ENCODE measurements at places on chromosomes 1 and 21.
A peak's percentile ranks its signal among the peaks of the same experiment; 100 is the strongest.

GRCh38 chr1:151266315-151266714 is 11.8 kb downstream of the PSMD4 start:
- DNase-seq = no peak

DNA sequence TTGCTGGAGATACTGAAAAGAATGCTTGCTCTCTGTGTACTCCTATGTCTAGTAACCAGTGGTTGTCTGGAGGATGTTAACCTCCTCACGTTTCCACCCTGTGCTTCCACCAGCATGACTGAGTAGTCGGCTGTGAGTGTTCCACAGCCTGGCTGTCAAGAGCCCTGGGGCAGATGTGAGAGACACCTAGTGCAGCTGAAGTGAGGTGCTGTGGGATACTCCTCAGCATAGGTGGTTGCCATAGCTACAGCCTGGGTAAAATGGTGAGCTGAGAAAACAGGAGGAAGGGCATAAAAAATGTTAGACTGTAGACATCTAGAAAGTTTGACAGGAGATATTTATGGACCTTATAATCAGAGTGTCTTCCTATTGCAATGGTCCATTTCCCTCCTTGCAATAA is 15.8 kb downstream of the IVL start:
- DNase-seq = no peak

GRCh38 chr1:167252986-167253385 is 32.3 kb downstream of the POU2F1 start:
- no peak for DNase-seq

DNA sequence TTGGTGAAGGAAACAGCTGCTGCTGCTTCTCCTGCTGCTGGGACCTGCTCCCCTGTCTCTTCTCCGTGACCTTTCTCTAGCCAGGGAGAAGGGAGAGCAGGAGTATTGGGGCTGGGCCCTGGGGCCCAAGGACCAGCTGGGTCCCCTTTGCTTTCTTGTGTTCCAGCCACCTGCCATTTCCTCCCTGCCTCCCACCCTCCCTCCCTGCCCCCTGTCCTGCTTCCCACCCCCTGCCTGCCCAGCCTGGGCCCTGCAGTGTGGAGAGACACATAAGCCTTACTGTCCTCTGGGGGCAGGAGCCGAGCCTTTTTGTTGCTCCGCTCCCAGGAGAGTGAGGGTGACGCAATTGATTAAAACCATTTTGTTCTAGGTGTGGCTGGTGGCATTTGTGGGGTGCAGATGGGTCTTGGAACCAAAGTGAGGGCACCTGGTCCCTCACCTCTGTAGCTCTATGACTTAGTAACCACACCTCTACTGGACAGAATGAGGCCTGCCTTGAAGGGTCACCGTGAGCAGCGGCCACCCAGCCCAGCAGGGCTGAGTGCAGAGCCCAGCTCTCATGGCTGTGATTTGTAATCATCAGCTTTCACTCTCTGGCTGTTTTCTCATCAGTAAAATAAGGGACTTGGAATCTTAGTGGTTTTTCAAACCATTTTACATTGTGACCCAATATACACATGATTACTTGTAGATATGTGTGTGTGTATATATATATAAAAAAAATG is 13.9 kb upstream of the TMEM222 start:
- DNase-seq = no peak

DNA sequence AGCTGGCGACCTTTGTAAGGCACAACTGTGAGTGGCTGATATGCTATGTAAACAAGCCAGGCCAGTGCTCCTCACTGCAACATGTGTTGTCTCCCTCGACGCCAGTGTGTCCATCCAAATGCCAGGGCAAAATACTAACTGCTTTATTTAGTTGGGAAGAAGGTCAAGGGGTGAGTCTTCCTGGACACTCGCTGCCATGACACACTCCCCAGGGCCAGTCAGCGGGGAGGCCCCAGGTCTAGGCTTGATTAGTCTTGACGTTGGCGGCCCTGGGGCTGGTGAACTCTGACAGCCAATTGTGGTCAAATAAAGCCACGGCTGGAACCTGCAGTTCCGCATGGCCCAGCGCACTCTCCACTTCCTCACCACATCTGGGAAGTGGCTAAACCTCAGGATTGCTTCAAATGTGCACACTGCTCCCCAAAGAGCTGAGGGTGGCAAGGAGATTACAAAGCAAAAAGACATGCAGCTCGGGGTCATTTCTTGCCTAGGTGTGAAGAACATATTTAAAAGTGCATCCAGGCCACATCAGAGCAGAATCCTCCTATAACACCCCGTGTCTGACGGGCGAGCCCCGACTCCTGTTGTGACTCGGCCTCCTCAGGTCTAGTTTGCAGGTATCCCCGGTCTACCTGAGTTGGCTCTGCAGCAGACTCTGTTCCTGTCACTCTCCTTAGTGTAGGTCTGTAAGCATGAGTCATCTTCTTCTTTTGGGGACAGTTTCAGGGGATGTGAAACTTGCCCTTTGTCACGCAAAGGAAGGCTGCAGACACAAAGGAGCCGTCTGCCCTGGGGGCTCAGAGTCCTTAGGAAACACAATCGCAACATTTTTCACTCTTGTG is 183.5 kb downstream of the RUNX1 start:
- DNase-seq = peak; percentile 38

DNA sequence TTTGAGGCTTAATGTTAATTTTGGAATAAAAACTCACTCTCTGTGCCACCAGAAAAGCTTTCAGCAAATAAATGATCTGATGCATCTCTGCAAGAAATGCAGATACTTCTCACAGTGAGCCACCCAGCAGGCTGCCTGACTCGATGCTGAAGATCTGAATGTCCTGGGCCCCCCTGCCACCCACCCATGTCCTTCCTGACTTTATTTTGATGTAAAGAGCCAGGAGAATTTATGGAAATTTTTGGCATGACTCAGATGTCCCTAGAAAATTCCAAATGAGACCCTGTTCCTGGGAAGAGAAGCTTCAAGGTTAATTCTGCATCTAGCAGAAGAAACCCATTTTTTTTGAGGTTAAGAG is 62.8 kb upstream of the COA6 start:
- DNase-seq = no peak

GRCh38 chr1:71014178-71014579 is 33.4 kb downstream of the PTGER3 start:
- no peak for DNase-seq

DNA sequence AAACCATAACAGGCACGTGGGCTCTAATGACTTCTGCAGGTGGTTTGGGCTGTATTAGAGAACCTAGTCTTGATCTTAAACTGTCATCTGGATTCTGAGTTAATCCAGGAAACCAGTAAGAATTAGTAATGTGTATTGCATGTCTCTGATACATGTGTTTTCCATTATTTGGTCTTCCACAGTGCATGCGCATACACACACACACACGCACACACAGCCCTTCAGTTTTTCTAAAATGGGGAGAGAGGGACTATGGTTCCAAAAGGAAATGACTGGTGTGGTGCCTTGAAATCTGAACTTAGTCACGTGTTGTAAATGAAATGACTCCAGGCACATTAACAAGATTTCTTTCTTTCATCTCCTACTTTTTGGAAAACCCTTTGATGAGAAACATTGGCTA is 67.6 kb downstream of the OLFML2B start:
- DNase-seq = no peak

DNA sequence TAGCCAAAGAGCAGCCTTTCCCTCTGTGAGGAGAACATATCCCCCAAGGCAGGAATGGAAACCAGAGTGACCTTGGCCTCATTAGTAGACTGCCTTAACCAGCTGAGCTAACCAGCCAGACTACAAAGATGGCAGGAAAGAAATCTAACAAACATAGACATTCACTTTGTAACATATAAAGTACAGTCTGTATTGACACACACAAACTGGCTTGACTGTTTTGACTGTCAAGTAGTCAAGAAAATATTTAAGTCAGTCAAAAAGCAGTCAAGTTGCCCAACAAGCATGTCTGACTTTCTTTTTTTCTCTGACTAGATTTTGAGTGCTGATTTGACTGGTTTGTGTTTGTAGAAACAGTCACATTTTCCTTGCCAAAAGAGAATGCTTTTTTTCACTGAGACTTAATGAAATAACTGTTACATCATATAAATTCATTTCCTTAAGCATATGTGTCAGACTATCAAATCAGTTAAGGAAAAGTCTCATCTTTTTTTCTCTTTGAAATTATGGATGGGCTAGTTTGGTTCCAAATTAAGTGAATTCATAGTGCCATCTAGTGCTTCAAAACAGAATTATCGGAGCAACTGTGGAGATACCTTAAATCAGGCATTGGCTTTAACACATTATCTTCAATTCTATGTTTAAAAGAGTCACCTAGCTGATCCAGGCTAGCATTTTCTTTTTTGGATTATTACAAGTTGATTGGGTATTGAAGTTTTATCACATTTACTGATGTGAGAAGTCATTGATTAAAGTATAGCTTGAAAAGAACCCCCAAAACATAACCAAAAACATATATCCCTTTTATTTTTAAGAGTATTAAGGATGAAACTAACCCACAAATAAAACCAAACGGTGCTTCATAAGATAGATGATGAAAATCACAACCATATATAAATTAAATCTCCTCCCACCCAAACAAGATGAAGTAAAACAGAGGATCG is 75.0 kb downstream of the ATP6V1G3 start:
- DNase-seq = peak; percentile 60

GRCh38 chr1:236282425-236282716 is 613 bp upstream of the ERO1B start:
- DNase-seq = no peak

DNA sequence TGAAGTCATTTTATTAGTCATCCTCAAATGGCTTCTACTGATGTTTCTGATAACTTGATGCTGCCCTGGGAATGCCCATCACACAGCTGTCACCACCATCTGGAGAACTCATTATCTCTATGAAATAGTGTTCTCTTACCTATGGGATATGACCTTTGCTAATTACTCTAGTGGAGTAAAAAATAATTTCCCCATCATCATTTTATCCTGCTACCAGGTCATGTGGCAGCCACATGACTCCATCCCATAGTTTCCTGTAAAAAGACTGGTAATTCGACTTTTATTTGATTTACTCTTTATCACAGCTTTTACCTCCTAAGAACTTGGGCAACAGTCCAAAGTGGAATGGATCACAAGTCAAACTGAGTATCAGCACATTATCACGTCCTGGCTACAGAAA is 76.1 kb upstream of the USP25 start:
- DNase-seq = no peak

GRCh38 chr1:165824269-165824643 is 3.2 kb upstream of the UCK2 start:
- no peak for DNase-seq

GRCh38 chr1:30909365-30910068 is 959 bp upstream of the SDC3 start:
- no peak for DNase-seq

DNA sequence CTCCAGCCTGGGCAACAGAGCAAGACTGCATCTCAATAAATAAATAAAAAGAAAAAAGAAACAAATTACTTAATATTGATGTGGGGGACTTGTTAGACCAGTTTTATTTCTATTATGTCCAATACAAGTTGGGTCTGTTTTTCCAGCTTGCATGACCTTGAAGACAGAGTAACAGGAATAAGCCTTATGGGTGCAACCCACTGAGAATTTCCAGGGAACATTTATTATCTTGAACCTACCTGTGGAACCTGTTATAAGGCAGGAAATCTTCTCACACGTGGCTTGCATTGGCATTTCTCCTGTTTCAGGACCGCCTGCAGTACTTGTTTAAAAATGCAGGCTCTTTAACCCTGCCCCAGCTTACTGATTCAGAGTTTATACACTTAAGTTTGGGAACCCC is 64.0 kb downstream of the ZBTB17 start:
- no peak for DNase-seq

DNA sequence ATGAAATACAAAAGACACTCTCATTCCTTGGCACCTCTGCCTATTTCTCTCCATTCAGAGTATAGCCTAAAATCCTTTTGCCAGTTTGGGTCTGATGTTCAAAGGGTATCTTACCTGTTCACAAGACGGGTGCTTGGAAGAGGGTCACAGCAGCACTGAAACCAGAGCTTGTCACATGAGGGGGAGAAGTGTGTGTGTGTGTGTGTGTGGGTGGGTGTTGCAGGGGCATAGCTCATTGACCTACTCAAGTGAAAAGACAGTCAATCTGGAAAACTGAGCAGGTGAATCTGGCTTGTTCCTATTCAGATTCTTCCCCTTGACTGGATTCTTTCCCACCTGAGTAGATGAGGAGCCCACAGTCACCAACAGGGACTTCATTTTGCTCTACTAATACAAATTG is 63.9 kb downstream of the KCTD3 start:
- DNase-seq = no peak

- DNase-seq = peak; percentile 11
Measured at GRCh38 chr1:239587066-239587465, 200.7 kb downstream of the CHRM3 start.

DNA sequence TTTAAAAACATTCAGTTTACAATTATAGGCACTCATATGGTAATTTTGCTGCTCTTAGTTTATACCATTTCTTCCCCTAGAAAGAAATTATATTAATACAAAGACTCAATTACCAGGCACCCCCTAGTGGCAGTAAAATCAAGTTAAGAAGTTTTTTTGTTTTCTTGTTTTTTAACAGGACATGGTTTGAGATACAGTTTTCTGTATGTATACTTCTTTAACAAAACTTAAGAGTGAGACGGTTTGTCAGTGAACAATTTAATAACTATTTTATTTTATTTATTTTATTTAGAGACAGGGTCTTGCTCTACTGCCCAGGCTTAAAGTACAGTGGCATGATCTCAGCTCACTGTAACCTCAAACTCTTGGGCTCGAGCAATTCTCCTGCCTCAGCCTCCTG is 224.6 kb downstream of the FAF1 start:
- DNase-seq = peak; percentile 6

DNA sequence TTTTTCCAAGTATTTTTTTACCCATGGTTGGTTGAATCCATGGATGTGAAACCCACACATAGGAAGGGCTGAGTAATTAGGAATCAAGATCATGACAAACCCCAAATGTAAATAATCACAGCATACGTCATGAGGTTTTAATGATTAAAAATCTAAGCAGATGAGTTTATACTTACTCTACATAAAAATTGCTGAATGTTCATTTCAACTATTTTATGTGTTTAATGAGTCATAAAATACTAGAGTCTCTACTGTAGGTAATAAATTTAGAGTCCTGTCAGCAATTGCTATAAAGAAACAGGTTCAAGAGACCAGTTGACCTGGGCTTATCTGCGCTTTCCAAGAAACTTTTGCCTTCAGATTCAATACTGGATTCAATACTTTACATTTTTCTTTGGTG is 18.2 kb downstream of the CTH start:
- no peak for DNase-seq

GRCh38 chr1:23795676-23796465 is 4.7 kb downstream of the GALE start:
- DNase-seq = no peak

- DNase-seq = no peak
Measured at GRCh38 chr21:42146273-42146805, 72.6 kb upstream of the ABCG1 start.

DNA sequence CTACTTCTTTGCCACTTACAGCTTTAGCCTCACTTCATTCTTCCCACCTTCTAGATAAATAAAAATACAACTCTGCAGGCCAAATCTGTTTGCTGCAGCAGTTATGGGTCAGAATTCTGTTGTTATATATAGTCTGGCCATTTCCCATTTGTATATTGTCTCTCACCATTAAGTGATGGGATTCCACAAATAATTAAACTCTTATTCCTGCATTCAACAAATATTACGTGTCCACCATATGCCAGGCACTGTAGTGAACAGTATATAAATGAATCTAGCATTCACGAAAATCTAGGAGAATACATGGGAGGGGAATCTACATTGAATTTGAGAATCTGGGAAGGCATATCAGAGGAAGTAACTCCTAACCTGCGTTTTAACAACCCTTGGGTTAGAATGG is 5.7 kb upstream of the GLRX2 start:
- DNase-seq = no peak

GRCh38 chr1:199308349-199308846 is 669.6 kb downstream of the PTPRC start:
- DNase-seq = no peak

- DNase-seq = no peak
Measured at GRCh38 chr1:99598738-99599411, 47.0 kb upstream of the PALMD start.
